Hepatocyte (in vitro differentiated cells): ENCODE measurements at places on chromosomes 11 and 22. TPM values are rescaled to one million over a fixed set of nuclear protein-coding genes. Genes with fewer than 3 reads are reported as not detected.

CRACR2B gene
- total RNA-seq = 9.7 and 10.2 TPM in 2 replicates

- H3K27ac ChIP-seq = no peak overlapping the region
- no peak overlapping the region for H3K4me3 ChIP-seq
- H3K4me1 ChIP-seq = no peaks in the 10 kb centered on the region
- no peak for DNase-seq
- H3K27me3 ChIP-seq = peaks cover 10% of the 10 kb centered on the region
Observed at GRCh38 chr22:20656516-20656901, 117.4 kb upstream of the SERPIND1 start.

MEI1 gene
- not detected in 2 replicates for total RNA-seq

RFPL2 gene
- 0.48 and 0.97 TPM in 2 replicates for total RNA-seq

DNA sequence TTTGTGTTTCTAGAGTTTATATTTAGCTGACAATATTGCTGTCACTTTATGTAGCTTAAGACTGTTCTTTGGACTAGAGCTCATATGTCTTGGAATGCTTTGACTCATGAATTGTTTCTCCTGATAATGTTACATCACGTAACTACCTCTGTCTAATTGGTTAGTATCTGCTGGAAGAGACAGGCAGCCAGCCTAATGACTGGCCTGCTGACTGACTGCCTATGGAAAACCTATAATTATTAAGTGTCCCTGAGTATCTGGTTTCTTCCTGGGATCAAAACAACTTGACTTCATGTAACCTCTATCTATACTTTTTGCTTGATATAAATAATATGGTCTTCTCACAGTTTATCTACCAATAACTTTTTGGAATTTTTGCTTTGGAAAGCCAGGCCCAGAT is 9.4 kb downstream of the SOX6 start:
- peak; percentile 39 for DNase-seq
- H3K4me3 ChIP-seq = no peak overlapping the region
- H3K27me3 ChIP-seq = no peaks in the 10 kb centered on the region
- H3K27ac ChIP-seq = peak overlapping the region; percentile 75

DNA sequence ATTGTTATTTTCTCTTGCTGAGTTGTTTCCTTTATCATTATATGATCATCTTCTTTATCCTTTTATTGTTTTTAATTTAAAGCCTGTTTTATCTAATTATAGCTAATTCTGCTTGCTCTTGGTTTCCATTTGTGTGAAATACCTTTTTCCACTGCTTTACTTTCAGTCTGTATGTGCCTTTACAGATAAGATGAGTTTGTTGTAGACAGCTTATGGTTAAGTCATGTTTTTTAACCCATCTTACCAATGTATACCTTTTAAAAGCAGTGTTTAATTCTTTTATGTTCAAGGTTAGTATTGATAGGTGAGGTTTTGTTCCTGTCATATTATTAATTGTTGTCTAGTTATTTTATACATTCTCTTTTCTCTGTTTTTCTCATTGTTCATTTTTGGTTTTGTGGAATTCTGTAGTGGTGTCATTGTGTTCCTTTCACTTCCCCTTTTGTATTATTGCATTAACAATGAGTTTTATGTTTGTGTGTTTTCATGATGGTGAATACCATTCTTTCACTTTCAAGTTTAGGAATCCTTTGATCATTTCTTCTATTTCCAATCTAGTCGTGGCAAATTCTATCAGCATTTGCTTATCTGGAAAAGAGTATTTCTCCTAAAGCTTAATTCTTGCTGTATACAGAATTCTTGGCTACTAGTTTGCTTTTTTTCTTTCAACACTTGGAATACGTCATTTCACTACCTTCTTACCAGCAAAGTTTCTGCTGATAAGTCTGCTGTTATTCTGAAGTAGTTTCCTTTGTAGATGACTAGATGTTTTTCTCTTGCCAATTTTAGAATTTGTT is 21.8 kb downstream of the OR5AN1 start:
- DNase-seq = no peak
- H3K4me3 ChIP-seq = no peak overlapping the region
- no peak overlapping the region for H3K27ac ChIP-seq
- H3K4me1 ChIP-seq = no peaks in the 10 kb centered on the region
- no peaks in the 10 kb centered on the region for H3K36me3 ChIP-seq
- no peaks in the 10 kb centered on the region for H3K27me3 ChIP-seq

DNA sequence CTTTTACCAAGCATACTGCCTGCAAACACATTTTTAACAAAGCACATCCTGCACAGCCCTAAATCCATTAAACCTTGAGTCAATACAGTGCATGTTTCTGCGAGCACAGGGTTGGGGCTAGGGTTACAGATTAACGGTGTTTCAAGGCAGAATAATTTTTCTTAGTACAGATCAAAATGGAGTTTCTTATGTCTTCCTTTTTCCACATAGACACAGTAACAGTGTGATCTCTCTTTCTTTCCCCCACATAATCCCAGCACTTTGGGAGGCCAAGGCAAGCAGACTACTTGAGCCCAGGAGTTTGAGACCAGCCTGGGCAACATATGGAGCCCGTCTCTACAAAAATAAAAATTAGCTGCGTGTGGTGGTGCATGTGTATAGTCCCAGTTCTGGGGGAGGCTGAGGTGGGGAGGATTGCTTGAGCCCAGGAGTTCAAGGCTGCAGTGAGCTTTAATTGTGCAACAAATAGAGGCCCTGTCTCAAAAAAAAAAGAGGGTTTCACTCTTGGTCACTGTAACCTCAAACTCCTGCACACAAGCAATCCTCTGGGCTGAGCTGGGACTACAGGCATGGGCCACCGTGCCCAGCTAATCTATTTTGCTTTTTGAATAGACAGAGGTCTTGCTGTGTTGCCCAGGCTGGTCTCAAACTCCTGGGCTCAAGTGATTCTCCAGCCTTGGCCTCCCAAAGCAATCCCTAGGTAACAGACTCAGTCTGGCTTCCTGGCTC is 19.7 kb upstream of the SLC3A2 start:
- H3K4me1 ChIP-seq = peaks cover 44% of the 10 kb centered on the region
- no peaks in the 10 kb centered on the region for H3K27me3 ChIP-seq
- no peak for DNase-seq
- peak overlapping the region; percentile 66 for H3K27ac ChIP-seq

GRCh38 chr11:71322192-71322735 is 69.9 kb upstream of the SHANK2 start:
- H3K4me3 ChIP-seq = no peak overlapping the region
- DNase-seq = no peak
- H3K4me1 ChIP-seq = no peaks in the 10 kb centered on the region
- H3K36me3 ChIP-seq = no peaks in the 10 kb centered on the region
- H3K27ac ChIP-seq = no peak overlapping the region

SLC15A3 gene
- 1.4 and 3.3 TPM in 2 replicates for total RNA-seq

DNA sequence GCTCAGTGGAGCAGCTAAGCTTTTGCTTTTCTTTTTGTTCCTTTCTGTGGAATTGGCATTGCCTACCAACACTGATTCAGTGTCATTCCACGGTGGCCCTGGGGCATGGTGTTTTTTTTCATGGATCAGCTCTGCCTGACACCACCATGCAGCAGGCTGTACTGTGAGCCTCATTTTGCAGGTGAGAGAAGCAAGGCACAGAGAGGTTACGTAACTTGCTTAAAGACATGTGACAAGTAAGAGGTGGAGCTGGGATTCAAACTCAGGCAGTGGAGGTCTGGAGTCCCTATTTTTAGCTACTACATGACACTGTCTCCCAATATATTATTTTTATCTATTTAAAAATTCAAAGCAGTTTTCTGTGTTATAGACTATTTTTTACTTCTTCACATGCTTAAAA is 44.4 kb downstream of the APOL3 start:
- no peak overlapping the region for H3K4me3 ChIP-seq
- H3K36me3 ChIP-seq = no peaks in the 10 kb centered on the region
- no peak for DNase-seq
- no peaks in the 10 kb centered on the region for H3K4me1 ChIP-seq
- H3K27ac ChIP-seq = no peak overlapping the region

DNA sequence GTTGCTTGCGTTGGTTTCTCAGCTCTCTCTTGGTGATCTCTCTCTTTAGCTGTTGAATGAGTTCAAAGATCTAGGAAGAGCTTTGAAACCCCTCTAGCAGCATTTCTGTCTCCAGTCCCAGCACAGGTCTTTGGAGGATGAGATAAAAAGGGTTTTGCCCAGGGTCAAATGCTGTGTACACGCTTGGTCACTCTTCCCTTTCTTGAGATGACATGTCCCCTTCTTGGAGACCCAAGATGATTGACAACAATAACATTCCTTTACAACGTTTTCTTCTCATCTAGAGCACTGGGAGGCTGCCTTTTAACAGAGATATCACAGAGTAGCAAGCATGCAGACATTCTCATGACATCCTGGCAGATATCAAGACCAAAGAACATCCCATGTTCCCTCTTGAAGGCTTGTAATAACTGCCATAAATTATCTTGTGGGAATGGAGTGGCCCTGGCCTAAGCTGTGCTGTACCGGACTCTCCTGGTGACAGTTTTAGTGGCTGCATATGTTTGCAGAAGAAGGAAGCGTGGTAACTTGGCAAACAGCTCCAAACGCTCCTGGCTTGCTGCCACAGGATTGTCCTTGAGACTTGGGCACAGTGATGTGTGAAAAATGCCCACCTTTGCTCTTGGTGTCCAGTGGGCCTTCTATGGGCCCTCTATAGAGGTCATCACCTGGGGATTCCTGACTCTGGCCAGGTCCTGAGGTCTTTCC is 107.8 kb downstream of the PTPRJ start:
- no peaks in the 10 kb centered on the region for H3K27me3 ChIP-seq
- no peaks in the 10 kb centered on the region for H3K36me3 ChIP-seq
- no peak overlapping the region for H3K4me3 ChIP-seq
- DNase-seq = no peak
- peak overlapping the region; percentile 10 for H3K27ac ChIP-seq

TMEM80 gene
- 23.8 and 26.7 TPM in 2 replicates for total RNA-seq

- no peak overlapping the region for H3K27ac ChIP-seq
- DNase-seq = no peak
- H3K4me3 ChIP-seq = no peak overlapping the region
- no peaks in the 10 kb centered on the region for H3K4me1 ChIP-seq
- H3K27me3 ChIP-seq = no peaks in the 10 kb centered on the region
Observed at GRCh38 chr11:57191311-57192219, 9.8 kb downstream of the LRRC55 start.

DNA sequence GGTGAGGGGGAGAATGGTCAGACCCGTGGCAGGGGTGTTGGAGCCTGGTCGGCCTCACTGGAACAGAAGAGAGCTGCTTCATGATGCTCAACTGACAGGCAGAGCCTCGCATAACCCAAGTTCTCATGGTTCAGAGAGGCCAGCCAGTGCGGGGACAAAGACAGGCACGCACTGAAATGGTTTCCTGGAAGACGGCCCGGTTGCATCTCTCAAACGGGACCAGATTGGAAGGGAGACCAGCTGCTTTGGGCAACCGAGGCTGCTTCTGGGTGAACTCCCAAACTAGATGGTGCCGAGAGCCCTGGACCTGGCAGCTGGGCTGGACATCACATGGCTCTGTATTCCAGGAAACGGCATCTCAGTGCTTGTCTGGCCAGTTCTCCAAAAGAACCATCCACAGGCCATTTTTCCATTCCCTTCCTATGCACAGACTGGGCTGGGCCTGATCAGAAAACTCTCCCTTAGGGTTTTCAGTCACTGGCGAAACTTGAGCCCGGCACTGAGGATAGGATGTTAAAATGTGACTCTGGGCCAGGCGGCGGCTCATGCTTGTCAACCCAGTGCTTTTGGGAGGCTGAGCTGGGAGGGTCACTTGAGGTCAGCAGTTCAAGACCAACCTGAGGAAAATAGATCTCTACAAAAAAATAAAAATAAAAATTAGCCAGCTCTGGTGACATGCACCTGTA is 80.1 kb upstream of the PRODH start:
- no peaks in the 10 kb centered on the region for H3K36me3 ChIP-seq
- H3K4me3 ChIP-seq = no peak overlapping the region
- no peak overlapping the region for H3K27ac ChIP-seq
- no peak for DNase-seq
- H3K4me1 ChIP-seq = no peaks in the 10 kb centered on the region
- H3K27me3 ChIP-seq = no peaks in the 10 kb centered on the region

- H3K27me3 ChIP-seq = peaks cover 63% of the 10 kb centered on the region
- H3K36me3 ChIP-seq = no peaks in the 10 kb centered on the region
- peak; percentile 92 for DNase-seq
- peaks cover 4% of the 10 kb centered on the region for H3K4me1 ChIP-seq
- H3K4me3 ChIP-seq = peak overlapping the region; percentile 13
- no peak overlapping the region for H3K27ac ChIP-seq
Observed at GRCh38 chr11:113474362-113475159, 637 bp downstream of the DRD2 start.

GRCh38 chr11:109972181-109972715 is 120.9 kb upstream of the ZC3H12C start:
- no peaks in the 10 kb centered on the region for H3K36me3 ChIP-seq
- H3K27me3 ChIP-seq = no peaks in the 10 kb centered on the region
- no peak overlapping the region for H3K27ac ChIP-seq
- no peak for DNase-seq
- H3K4me3 ChIP-seq = no peak overlapping the region
- H3K4me1 ChIP-seq = no peaks in the 10 kb centered on the region

SHANK2 gene
- total RNA-seq = 11.9 and 17.3 TPM in 2 replicates

DNA sequence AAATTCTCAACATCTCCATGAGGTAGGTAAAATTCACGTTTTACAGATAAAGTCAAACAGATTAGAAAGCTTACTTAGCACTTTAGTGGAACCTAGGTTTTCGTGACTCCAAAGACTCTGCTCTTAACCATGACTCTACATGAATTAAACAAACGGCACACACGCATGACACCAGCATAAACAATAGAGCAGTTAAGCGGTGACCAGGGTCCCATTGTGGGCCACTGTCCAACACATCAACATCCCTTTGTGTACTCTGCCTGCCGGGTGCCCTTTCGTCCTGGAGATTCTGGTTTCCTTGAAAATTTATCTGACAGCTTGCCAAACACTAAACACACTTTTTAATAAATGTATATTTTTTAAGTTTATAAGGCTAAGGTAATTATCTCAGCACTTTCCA is 941.7 kb downstream of the OPCML start:
- DNase-seq = no peak
- no peak overlapping the region for H3K27ac ChIP-seq
- no peaks in the 10 kb centered on the region for H3K27me3 ChIP-seq
- H3K4me3 ChIP-seq = no peak overlapping the region
- no peaks in the 10 kb centered on the region for H3K4me1 ChIP-seq

- H3K27ac ChIP-seq = no peak overlapping the region
- H3K36me3 ChIP-seq = no peaks in the 10 kb centered on the region
- H3K27me3 ChIP-seq = no peaks in the 10 kb centered on the region
- no peak overlapping the region for H3K4me3 ChIP-seq
- no peak for DNase-seq
Observed at GRCh38 chr11:73757598-73757997, 3.3 kb downstream of the RAB6A start.

- no peak overlapping the region for H3K27ac ChIP-seq
- H3K36me3 ChIP-seq = no peaks in the 10 kb centered on the region
- DNase-seq = no peak
- no peak overlapping the region for H3K4me3 ChIP-seq
Observed at GRCh38 chr11:121961321-121961801, 154.7 kb downstream of the BLID start.

SLC16A8 gene
- total RNA-seq = not detected in 2 replicates

- DNase-seq = no peak
- no peak overlapping the region for H3K4me3 ChIP-seq
- no peak overlapping the region for H3K27ac ChIP-seq
Observed at GRCh38 chr11:43819926-43820325, 60.7 kb upstream of the ALKBH3 start.

WNT11 gene
- 13.2 and 16.4 TPM in 2 replicates for total RNA-seq

CSKMT gene
- total RNA-seq = 10.0 and 22.5 TPM in 2 replicates

NTM gene
- 2.2 and 4.9 TPM in 2 replicates for total RNA-seq
